ENCODE measurements at places on chromosomes 12 and 14. TPM values are rescaled to one million over a fixed set of nuclear protein-coding genes. Genes with fewer than 3 reads are reported as not detected.

The PTPN6 gene
- 0.38 TPM for polyA plus RNA-seq

The SFSWAP gene
- 49.4 TPM for polyA plus RNA-seq

The MGP gene
- 538 TPM for polyA plus RNA-seq

The PUS1 gene
- polyA plus RNA-seq = 29.0 TPM

The A2ML1 gene
- polyA plus RNA-seq = not detected

DNA sequence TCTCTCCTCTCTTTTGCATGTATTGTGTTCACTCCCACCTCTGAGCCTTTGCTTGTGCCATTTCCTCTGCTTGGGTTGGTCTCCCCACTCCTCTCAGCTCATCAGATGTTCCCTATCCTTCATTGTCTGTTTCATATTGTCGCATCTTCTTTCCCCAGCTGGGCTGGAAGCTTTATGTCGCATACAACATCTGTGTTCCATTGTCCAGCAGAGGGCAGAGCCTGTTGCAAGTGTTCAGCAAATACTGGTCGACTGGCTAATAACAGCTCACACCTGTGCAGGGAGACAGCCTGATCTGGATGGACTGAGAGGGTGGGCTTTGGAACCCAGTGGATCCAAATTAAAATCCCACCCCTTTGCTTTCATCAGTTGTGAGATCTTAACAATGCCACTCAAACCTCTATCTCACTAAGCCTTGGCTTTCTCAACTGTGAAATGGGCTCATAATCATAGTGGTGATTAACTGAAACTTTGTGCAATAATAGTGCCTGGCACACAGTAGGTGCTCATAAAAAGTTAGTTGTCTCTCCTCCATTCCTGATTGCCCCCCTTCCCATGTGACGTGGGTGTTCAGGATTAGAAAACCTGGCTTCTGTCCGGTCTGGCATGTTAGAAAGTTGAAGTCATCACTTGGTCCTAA, 75.8 kb downstream of the RIN3 start:
- DNase-seq = no peak

DNA sequence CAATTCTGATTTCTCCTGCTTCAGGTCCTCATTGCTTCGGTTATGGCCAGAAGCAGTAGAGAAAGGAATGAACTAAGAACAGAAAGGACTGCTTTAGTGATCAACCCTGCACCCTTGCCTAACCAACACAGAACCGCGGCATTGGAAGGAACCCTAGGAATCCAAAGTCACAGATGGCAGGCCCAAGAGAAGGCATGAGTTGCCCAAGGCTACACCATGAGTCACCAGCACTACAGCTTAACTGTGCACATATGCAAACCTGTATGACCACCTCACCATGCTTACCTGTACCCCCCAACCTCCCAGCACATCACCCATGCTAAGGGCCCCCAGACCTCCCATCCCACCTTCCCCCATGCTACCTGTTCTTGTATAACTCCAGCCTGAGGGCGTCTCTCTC, 25.9 kb upstream of the BLTP3B start:
- DNase-seq = no peak

DNA sequence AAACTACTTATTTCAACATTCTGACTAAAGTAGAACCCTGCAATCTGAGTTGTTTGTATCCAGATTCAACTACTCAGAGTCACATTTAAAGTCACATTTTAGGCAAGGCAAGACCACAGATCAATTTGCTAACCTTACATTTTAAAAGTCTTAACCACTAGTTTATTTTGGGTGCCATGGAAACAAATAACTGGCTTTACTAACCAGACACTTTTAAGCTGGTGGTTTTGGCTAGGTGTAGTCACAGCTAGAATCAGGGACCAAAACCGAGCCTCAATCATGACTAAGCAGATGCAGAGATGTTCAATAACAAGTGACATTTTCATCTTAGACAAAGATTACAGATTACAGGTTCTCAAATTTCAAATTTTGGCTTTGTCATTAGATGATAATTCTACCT, 115.3 kb downstream of the PDE6H start:
- DNase-seq = no peak

DNA sequence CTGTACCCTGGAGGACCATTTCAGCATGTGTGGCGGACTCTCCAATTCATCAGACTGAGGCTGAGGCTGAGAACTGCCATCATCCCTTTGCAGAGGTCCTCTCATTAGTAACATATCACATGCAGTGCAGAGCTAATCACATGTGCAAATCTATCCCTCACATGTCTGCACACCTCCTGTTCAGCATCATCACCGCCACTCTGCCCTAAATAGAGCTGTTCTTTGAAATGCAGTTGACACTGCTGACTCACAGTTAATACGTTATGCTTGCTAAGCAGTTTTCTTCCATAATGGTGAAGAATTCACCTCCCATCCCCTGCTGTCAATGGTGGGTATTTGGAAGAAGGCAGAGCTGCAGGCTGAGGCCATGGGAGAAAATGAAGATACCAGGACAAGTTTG, 85.0 kb upstream of the ANO2 start:
- DNase-seq = no peak

DNA sequence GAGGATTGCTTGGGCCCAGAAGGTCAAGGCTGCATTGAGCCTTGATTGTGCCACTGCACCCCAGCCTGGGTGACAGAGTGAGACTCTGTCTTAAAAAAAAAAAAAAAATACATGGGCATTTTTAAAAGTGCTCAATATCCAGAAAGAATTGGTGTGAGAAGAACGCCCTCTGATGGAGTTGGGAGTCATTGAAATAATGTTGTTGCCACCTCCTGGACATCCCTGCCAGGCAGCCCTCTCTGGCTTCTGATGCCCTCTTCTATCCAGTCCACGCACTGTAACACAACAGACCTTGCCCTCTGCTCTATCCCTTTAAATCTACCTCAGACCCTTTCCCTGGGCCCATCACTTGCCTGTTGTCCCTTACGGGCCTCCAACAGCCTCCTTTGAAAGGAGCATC, 4.9 kb downstream of the PTGDR start:
- no peak for DNase-seq

DNA sequence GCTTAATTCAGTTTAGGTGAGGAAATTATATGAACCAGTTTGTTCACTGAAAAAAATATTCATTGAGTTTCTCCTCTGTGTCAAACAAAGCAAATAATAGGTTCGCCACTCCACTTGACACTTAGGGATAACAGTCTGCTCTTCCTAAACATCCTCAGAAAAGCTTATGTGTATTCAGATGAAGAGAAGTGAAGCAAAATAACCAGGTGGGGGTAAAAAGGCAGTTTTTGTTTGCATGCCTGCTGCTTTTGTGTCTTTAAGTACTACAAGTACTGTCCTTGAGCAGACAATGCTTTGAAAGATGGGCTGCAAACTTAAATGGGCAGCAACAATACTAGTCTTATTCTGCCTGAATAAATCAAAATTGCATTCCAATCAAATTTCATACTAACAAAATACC, 910.7 kb upstream of the MDGA2 start:
- no peak for DNase-seq

DNA sequence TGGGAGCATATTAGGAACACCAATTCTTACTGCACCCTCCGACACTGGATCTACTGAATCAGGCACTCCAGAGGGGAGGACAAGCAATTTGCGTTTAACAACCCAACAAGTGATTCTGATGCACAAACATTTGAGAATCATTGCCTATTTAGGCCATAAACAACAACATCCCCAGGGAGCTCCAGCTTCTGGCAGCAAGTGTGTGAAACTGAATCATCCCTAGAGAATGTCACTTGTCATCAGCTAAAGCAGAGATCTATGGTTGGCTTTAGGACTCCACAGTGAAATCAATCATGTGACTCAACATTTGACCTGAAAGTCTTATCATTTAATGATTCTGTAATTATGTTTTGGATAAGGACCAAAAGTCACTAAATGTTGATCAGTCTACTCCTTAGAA, 505.0 kb upstream of the FLRT2 start:
- DNase-seq = no peak

DNA sequence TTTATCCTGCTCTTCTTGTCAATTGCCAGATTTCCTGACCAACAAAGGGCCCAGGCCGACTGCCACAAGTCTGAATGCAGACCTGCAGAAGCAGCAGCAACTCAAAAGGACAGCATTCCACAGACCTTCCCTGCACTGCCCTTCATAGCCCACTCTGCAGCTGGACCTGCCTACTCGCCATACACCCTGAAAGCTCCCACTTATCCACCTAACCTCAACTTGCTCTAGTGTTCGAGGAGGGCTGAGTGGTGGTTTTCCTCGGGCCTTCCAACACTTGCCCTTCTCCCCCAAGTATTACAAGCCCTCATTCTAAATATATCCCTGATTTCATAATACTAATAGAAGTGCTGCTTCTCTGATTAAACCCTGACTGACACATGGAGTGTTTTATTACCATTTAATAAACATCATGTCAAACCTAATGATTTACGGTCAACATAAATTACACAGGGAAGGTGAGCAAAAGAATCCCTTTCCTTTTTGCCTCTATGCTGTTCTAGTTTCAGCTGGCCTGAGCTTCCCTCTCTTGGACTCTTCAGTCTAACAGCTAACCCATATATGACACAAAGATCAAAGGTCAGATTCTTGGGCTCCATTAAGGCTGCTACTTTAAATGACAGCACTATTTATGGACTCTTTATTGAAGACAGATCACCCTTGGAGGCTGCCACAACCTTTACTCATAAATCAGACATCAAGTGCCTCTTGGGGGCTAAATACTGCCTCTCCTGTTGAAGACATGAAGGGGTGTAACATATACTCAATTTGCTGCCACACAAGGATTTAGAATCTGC, 1546.9 kb upstream of the TMEM132C start:
- DNase-seq = no peak

DNA sequence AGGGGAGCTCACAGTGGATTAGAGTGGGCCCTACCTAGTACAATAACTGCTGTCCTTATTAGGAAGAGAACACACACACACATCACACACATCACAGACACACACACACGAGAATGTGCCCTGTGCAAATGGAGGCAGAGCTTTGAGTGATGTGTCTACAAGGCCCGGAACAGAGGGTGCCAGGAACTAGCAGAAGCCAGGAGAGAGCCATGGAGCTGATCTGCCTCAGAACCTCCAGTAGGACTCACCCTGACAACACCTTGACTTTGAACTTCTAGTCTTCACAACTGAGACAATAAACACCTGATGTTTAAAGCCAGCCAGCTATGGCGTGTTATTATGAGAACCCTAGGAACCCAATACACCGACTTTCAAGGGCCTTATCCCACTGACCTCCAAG, 29.7 kb upstream of the FKBP4 start:
- no peak for DNase-seq

DNA sequence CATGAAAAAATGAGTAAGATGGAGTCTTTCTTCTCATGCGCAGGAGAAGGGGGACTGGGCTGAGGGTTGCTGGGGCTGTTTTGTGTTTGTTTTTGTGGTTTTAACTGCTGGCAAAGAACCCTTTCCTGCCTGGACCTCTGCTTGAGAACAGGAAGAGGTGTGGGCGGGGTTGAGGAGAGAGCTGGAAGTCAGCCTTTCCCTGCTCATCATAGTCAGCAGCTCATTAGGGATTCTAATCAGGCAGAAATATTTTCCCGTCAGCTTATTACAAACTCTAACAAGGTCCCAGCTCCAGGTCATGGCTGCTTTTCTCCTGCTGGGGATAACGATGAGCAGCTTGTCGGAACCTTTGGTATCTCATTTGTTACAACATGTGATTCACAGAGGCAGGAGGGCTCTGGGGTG, 185.0 kb upstream of the NRXN3 start:
- DNase-seq = no peak

- DNase-seq = no peak
Measured at GRCh38 chr14:91252871-91253794, 8.6 kb upstream of the GPR68 start.

DNA sequence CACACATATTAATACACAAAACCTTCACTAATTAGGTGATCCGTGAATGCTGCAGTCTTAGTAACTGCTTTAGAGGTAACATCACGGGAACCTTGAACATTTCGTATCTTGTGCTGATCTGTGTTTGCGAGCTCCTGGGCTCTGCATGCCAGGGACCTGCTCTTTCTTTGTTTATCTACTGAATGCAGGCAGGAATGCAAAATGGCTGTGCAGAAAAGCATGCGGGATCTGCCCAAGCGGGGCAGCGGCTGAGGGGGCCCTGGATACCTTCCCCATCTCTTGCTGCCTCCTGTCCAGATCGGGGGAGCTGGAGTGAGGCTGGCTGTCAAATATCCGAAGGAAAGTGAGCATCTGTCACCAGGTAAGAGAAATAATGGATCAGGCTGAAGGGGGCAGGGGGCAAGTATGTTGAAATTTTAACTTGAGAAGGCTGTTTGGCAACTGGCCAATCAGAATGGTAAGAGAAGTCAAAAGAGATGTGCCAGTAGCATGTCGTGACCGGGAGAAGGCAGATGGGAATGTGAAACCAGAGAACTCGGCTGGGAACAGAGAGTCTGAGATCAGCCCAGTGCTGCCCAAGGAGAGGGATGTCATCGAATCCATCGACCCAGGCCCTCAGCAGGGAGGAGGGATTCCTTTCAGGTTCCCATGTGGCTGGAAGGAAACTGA, 191.4 kb downstream of the TTC7B start:
- no peak for DNase-seq

DNA sequence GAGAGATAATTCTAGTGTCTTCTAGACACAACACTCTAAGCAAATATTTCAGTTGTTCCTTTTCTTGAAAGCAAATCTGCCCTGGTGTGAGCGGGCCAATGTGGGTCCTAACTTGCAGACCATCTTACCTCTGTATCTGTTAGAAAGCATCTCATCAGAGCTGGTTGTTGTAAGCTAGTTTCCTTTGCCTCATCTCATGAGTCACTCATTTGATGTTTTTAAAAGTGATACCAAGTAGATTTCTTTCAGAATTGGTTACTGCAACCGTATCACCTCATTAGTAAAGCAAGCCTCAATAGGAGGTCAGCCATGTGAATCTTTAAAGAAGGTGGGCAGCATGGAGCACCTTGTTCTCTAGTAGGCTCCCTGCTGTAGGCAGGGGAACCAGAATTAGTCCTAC, 78.6 kb downstream of the DAAM1 start:
- DNase-seq = no peak

DNA sequence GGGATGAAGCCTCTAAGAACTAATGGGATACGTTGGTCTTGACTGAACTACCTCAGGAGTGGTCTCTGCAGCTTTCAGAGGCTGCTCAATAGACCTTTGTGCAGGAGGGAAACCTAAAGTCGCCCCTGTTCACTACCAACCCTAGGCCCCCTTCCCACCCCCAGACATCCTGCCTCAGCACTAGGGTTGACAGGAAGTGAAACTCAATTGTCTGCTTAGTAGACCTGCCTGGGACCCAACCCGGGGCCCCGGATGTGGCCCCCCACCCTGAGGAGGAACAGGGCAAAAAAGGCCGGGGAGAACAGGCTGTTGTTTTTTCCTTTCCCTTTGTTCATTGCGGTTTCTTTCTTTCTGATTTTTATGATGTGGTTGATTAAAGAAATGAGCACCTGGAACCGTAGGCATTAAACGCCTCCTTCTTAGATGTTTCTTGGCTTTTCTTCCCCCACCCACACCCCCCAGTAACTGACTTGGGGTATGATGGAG, 1.6 kb upstream of the DGKA start:
- no peak for DNase-seq

GRCh38 chr14:26067341-26067740, 530.5 kb downstream of the NOVA1 start:
- no peak for DNase-seq

GRCh38 chr12:59372956-59373355, 222.9 kb upstream of the SLC16A7 start:
- DNase-seq = peak; percentile 9

GRCh38 chr12:91044586-91044985, 13.2 kb downstream of the KERA start:
- DNase-seq = no peak
